Stimulated activated CD8-positive, alpha-beta memory T cell treated with anti-CD3 and anti-CD28 coated beads, Interleukin-4, amount 100 ng/mL, for 1 hour (primary cell): ENCODE measurements at places on chromosomes 13 and 19.

DNA sequence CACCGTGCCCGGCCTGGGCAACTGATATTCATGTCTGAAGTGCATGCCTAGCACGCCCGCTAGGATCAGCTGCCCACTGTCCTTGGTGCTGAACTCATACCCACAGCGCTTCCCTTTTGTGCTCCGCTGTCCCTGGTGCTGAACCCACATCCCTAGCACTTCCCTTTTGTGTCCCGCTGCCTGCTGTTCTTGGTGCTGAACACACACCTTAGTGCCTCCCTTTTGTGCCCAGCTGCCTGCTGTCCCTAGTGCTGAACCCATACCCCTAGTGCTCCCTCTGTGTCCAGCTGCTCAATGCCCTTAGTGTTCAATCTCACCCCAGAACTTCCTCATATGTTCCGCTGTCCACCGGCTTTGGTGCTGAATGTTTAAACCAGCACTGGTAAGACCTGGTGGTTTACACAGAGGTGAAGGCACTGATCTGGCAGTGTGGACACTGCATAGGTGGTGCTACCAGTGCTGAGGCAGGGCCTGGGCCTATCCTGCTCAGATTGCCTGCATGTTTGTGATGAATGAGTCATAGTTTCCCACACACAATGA, 26.3 kb upstream of the SIGLEC11 start:
- DNase-seq = peak; percentile 35

GRCh38 chr19:28074773-28075172, 1138.2 kb downstream of the UQCRFS1 start:
- DNase-seq = no peak

- peak; percentile 88 for DNase-seq
Measured at GRCh38 chr19:18683109-18683957, at the start of gene CRTC1. Gene CRTC1 (plus strand): TSS chr19:18683680. CDS start chr19:18683703, 23 bp downstream.

DNA sequence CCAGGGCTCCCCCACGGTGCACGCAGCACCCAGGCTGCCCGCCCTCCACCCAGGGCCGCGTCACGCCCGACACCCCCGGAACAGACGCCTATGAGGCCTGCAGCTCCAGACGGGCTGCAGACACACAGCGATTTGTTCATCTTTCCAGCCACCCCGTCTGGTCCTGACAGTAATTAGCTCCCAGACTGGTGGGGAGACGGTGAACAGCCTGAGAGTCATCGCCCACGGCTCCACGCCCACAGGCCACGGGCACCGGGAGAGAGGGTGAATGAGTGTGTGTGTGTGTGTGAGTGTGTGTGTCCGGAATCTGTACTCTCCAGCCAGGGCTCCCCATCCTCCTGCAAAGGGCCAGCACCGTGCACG, 18.1 kb downstream of the GADD45B start:
- no peak for DNase-seq

DNA sequence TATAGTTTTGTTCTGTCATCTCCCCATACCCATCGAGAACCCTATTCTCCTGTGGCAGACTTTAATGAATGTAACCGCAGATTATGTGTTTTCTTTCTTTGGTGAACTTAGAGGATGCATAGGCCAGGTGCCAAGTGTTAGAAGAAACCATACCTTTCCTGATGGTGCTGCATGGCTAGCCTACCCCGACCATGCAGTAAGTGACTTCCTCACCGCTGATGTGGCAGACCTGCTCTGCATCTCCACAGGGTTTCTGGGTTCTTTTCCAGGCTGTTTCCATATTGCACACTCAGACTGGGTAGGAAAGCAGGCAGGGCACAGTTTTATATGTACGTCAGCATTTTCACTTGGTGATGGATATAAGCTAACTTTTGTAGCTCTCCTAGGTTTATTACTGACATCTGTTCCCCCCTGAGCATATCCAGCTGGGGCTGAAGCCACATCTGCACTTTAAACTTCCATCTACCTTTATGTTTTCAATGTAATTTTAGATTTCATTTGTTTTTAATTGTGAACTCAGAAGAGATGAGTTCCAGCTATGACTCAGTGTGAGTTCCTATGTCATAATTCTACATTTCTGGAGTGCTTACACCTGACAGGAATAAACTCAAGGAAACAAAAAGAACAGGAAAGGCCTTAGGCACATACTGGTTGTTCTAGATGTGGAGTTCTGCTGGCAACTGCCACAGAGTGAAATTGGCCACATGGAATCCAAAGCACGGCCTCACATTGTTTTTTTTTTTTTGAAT, 42.3 kb downstream of the LRCH1 start:
- DNase-seq = no peak

DNA sequence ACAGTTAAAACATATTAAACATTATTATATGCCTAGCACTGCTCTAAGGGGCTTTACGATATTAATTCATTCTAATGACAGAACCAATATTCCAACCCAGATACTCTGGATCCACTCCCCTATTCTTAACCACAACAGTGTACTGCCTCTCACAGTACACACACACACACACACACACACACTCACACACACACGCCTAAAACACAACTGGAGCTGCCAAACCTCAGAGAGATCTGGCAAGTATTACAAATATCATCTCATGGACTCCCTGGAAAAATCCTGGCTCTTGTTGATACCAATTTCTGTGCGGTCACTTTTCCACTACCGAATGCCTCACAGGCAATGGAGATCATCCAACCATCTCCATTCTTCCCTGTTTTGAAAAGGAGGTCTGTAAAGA, 1.3 kb downstream of the ZNF780A start:
- DNase-seq = no peak

GRCh38 chr19:50537769-50538230, 24.1 kb upstream of the ASPDH start:
- peak; percentile 24 for DNase-seq

DNA sequence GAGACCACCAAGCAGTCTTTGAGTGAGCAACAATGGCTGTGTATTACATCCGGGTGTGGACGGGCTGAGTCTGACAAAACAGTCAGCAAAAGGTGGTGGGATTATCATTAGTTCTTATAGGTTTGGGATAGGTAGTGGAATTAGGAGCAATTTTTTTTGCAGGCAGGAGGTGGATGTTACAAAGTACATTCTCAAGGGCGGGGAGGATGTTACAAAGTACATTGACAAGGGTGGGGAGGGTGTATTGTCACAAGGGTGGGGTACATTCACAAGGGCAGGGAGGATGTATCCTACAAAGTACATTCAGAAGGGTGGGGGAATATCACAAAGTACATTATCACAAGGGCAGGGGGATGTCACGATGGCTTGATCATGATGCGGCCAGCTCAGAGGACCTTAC, 15.0 kb upstream of the ZNF561 start:
- no peak for DNase-seq

DNA sequence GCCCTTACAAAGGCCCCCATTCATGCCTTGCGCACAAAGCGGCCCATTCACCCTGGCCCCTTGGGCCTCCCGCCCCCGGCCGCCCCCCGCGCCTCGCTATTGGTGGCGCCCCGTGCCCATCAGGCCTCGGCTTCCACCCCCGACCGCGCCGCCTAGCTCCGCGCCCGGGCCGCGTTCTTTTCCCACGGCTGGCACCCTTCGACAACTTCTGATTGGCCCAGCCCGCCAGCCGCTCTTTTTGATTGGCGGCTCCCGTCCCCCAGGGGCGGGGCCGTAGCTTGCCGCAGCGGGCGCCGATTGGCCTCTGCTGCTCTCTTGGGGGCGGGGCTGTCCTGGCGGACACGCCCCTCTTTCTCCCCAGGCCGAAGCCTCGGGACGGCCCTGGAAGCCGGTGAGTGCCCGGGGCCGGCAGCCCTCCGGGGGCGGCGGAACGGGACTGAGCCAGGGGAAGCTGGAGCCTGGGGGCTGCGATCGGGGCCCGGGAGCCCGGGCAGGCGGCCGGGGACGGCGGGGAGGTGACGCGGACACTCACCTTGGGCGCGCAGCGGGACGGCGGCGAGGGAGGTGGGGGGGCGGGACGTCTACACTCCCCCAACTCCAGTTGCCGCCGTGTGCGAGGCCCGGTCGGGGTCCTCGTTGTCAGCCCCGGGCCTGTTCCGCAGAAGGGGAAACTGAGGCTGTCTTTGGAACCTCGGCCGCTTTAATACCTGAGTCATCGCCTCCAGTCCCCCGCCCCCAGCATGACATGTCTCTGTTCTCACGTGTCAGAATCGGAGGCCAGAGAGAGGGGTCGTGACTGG, at the start of gene MYH14:
TSS of gene MYH14 (plus strand) at position 342 of the 800 bp plus-strand sequence. CDS start 6,744 bp downstream, outside the sequence.
- DNase-seq = no peak

DNA sequence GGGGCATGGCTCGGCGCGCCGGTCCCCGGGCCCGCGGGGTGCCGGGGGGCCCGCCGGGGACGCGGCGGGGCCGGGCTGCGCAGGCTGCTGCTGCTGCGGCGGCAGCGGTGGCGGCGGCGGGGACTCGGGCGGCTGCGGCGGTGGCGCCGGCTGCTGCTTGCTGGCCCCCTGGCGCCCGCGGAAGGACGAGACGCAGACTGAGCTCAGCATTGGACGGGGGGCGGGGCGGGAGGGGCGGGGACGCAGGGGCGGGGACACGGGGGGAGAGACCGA, 368 bp downstream of the KCNC3 start:
- DNase-seq = no peak

DNA sequence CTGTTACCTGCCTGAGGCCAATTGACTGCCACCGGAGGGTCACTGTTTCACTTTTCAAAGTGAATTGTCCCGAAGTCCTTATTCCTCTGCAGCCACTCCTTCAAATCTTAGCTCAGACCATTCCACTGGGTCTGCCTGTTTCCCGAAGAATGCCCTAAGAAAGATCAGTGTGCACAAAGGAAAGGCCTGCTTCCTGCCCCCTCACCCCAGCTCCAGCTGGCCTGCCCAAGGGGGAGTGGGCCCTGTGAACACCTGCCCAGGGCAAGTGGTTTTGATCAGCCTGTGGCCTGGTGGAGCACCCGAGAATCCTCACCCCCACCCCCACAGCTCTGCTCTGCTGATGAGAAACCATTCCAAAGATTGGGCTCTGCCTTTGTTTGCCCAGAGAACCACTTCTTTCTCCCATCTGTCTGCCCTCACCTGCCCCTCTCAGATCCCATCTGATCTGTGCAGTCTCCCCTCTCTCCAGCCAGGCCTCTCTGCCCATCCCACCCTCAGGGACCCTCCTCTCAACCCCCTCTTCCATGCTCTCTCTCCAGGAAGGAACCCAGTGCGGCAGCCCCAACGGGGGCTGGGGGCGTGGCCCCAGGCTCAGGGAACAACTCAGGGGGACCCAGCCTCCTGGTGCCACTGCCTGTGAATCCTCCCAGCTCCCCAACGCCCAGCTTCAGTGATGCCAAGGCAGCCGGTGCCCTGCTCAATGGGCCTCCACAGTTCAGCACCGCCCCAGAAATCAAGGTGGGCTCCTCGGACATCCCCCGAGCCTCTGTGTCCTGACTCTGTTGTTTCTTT, 10.3 kb downstream of the LENG1 start:
- no peak for DNase-seq

DNA sequence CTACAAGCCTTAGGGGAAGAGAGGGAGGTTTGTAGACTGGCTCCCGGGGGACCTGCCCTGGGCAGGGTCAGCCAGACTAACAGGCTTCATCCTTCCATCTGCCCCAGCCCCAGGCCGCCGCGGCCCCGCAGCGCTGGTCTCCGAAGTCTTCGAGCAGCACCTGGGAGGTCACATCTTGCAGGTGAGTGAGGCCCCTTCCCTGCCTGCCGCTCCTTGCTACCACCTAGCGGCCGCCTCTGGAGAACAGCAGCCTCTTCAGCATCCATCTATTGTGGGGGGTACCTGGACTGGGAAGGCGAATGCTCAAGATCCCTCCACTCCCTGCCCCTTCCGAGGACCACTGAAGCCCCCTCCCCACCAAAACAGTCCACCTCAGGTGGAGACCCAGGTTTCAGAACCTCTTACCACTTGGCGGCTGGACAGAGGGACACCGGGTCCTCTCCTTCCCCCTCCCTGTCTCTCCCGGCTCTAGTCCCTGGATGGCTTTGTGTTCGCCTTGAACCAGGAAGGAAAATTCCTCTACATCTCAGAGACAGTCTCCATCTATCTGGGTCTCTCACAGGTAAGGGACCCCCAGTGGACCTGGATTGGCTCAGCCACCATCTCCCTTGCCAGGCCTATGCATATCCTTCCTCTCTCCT, 12.7 kb downstream of the NPAS1 start:
- peak; percentile 28 for DNase-seq

DNA sequence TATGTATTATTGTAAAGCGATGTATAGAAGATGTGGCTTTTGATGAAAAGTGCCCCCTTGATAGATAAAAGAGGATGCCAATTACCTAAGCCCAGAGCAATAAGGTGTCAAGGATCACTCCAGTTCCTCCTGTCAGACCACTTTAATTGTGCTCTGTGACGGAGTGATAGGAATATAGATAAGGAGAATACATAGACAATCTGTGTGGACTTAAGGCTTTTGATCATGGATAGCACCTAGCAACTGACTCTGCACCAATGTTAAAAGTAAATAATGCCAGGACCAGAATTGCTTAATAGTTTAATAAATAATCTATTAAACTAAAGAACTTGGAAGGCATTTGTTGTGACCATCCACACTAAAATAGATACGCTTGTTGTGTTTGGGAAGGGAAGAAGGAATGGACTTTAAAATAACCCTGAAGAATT, 390.7 kb upstream of the ARGLU1 start:
- DNase-seq = no peak

- DNase-seq = no peak
Measured at GRCh38 chr19:6116749-6117430, 6.6 kb upstream of the RFX2 start.

GRCh38 chr19:21705393-21705792, 62.0 kb downstream of the ZNF100 start:
- no peak for DNase-seq

GRCh38 chr13:95677564-95678266, 776 bp downstream of the DNAJC3 start:
- no peak for DNase-seq

DNA sequence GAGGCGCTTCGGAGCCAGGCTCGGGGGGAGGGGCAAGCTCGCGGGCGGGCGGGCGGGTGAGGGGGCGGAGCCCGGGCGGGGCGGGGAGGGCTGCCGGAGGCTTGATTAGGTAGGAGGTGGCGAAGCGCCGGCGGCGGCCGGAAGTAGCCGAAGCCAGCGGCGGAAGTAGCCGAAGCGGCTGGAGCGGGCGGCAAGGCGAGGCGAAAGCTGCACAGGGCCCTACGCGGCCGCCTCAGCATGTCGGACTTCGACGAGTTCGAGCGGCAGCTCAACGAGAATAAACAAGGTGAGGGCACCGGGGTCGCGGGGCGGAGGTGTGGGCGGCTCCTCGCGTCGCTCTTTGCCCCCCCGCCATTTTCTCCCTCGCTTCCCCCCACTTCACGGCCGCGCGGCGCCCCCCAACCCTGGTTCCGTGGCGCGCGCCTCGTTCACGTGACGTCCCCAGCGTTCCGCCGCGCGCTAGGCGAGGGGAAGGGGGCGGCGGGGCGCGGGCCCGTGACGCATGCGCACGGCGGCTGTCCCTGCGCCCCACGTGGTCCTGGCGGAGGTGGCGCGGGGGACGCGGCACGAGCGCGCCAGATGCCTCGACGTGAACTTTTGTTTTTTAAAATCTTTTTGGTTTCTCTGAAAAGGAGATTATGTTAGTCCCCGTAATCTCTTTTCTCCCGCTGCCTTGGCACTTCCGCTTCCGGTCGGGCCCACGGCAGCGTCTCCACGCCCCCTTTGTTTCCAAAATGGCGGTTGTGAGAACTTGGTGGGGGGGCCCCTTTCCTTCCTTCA, at the start of gene U2AF2:
TSS of gene U2AF2 (plus strand) at position 168 of the 780 bp plus-strand sequence. CDS start at position 238, 70 bp downstream.
- peak; percentile 94 for DNase-seq

GRCh38 chr19:45569619-45570421, 14.8 kb downstream of the OPA3 start:
- DNase-seq = peak; percentile 9

- DNase-seq = no peak
Measured at GRCh38 chr13:36059321-36059720, 71.9 kb downstream of the DCLK1 start.

GRCh38 chr13:34672631-34673030, 269.4 kb upstream of the NBEA start:
- no peak for DNase-seq

- no peak for DNase-seq
Measured at GRCh38 chr13:73225990-73226389, 167.2 kb downstream of the KLF5 start.

- DNase-seq = no peak
Measured at GRCh38 chr13:65336087-65336749, 1893.9 kb downstream of the PCDH9 start.
